AG20443 (cell line): ENCODE measurements at places on chromosomes 7 and 10.

DNA sequence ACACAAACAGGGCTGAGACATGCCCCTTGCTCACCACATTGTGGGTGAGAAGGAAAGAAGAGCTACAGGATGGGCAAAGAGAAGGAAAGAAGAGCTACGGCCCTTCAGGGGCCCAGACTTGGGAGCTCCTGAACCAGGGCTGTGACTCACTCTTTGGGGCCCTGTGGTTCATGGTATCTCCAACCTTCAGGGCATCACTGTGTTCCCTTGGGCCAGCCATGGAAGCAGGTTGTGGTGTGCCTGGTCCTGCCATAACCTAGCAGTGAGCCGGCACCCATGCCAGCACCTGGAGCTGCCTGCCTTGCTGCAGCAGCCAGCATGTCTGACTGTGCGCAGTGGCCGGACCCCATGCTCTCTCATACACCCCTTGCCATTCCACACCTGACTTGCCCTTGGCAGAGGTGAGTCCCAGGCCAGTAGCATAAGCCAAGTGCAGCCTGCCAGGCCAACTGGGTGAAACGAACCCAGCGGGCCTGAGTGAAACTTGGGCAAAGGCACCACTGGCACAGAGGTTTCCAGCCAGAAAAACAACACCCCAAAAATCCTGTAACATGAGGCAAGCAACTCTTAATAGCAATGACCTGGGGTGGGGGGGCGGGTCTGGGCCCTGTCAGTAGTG lies 89.0 kb upstream of the CACUL1 start:
- no peak for DNase-seq

DNA sequence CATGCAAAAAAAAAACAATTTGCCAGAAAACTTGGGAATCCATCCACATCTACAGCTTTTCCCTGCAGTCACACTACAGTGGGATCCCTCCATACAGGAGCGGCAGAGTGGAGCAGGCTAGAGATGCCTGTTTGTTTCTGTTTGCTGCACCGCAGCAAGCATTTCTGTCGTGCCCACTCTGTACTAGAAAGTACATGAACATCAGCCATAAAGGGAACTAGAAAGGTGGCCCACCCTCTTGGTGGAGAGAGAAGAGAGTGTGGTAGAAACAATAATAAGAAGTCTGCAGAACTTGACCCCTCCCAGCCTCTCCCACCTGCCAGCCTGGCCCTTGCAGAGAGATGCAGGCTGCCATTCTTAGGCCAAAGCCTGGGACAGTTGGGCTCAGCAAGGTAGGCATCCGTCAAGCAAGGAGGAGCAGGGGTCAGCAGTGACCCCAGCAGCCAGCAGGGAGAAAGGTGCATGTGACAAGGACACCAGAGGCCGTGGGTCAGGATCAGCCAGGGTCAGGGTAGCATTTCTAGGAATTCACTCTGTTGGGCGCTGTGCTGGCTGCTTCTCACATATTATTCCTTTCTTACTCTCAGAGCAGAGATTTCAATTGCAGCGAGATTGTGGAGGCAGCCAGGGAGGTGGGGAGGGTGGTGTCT lies 171.8 kb downstream of the EGFR start:
- no peak for DNase-seq

GRCh38 chr10:32197423-32197822 lies 141.2 kb upstream of the KIF5B start:
- DNase-seq: no peak

GRCh38 chr7:151451626-151452571 lies 12.0 kb upstream of the CRYGN start:
- DNase-seq: no peak

- DNase-seq: no peak
Measured at GRCh38 chr7:116153050-116153449, 57.3 kb upstream of the TES start.

- DNase-seq: no peak
Measured at GRCh38 chr7:127933146-127933545, 98.1 kb downstream of the LRRC4 start.

DNA sequence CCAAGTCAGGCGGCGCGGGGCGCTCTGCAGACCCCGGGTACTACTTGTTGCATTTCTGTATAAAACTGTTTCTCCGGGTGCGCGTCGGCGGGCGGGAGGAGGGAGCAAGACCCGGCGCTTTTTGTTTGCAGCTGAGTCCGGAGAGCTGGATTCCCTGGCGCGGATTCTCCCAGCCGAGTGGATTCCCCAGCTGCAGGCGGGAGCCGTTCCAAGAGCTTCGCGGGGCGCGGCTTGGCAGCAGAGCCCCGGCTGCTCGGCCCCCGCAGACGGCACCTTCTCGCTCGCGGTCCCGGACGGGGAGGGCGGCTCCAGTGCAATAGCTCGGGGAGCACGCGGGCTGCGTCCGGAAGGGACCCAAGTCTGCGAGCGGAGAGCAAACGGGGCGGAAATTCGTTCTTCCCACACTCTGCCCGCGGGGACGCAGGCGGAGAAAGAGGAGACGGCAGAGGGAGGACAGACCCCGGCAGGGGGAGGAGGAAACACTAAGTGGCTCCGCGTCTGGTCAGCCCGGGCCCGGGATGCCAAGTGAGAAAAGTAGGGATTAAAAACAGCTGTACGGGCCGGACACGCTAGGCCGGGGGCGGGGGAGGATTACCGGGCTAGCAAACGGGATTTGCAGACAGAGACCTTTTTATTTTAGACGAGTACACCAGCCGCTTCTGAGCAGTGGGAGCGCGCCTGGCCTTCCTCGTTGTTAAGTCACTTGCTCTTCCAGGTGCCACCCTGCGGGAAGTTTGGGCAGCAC lies at the start of gene TRIL:
Gene TRIL, minus strand, starts transcription at position 96 of the 745 bp plus-strand sequence. CDS start 284 bp downstream, outside the sequence.
- DNase-seq: peak; percentile 81

GRCh38 chr7:2353113-2353935 lies 1.3 kb upstream of the EIF3B start:
- no peak for DNase-seq

- no peak for DNase-seq
Measured at GRCh38 chr10:133162910-133163856, 3.2 kb downstream of the KNDC1 start.

- peak; percentile 48 for DNase-seq
Measured at GRCh38 chr7:123865517-123866117, 20.6 kb downstream of the HYAL4 start.

DNA sequence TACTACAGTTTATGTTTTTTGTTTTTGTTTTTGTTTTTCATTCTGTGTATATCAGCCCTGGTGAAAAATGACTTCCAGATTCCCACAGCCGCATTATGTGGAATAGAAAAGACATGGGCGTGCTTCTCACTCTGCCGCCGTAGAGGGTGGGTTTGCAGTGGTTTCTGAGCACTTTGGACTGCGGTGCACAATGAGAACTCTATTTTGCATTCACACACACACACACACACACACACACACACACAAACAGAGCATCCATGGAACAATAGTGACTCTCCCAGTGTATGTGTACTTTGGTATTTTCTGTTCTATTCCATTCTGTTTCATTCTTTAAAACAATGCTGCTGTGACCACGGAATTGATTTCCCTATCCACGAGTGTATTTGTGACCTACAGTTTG lies 657.3 kb upstream of the FOXK1 start:
- no peak for DNase-seq

DNA sequence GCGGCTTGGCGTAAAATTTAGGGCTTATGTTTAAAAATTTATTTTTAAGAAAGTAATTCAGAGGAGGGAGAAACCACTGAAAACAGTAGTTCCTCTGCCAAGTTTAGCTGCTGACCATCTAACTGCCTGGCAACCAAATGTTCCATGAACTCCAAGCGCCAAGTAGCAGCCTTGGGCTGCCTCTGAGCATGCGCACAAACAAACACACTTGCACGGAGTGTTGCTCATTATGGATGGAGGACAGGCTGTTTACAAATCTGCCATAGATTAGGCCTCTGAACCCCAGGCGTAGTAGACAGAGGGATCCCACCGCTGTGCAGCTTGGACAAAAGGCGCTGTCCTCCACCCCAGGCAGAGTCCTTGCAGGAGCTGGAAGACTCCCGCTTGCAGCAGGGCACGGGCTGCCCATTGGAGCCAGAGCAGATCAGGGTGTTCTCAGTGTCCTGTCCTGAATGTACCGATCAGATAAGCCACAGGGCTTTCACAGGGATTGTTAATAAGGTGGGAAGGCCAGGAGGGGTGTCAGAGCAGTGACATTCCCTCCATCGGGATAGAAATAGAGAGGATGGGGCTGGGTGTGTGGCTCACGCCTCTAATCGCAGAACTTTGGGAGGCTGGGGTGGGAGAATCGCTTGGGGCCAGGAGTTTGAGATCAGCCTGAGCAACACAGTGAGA lies 47.7 kb upstream of the LYZL1 start:
- peak; percentile 42 for DNase-seq

GRCh38 chr7:16619979-16620408 lies 25.6 kb downstream of the ANKMY2 start:
- no peak for DNase-seq

- DNase-seq: no peak
Measured at GRCh38 chr10:31025142-31025541, 6.5 kb downstream of the ZNF438 start.

- no peak for DNase-seq
Measured at GRCh38 chr7:5211730-5212482, 21.9 kb downstream of the WIPI2 start.

- no peak for DNase-seq
Measured at GRCh38 chr7:40135317-40135610, 459 bp downstream of the SUGCT start.

DNA sequence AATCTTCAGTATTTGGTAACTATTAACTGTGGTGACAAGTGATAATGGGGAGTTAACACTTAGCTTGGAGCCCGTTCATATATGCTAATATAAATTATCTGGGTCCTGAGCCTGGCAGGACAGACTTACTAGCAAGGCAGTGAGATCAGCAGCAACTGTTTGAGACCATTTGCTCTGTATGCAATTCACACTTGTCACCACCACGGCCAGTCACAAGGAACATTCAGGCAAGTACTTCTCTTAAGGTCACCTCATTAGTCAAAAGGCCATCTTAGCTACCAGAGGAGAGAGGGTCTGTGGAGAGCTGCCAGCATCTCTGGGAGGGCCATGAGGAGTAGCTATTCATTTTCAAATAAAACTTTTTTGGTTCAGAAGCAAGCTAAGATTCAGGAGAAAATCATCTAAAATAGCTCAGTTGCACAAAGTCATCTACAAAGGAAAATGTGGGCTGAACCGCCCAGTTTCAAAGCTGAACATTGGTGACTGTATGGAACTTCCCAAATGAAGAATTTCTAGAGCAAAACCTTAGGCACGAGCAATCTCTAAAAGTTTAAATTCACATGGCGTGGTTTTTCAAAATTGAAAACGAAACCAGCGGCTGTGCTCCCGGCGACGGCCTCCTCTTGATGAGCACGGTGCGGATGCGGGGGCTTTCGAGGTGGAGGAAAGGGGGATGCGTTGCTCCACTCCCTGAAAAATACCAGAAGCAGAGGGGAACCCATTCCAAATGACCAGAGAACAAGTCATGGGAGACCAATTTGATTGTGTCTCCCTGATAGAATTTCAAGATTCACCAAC lies 233.5 kb upstream of the MGMT start:
- no peak for DNase-seq

- no peak for DNase-seq
Measured at GRCh38 chr10:70119623-70120022, 13.0 kb downstream of the AIFM2 start.

GRCh38 chr7:31933481-31933880 lies 136.7 kb downstream of the PDE1C start:
- DNase-seq: no peak

- DNase-seq: peak; percentile 95
Measured at GRCh38 chr7:4631380-4632179, 50.5 kb upstream of the FOXK1 start.

GRCh38 chr7:47451851-47452205 lies 130.1 kb downstream of the TNS3 start:
- no peak for DNase-seq

DNA sequence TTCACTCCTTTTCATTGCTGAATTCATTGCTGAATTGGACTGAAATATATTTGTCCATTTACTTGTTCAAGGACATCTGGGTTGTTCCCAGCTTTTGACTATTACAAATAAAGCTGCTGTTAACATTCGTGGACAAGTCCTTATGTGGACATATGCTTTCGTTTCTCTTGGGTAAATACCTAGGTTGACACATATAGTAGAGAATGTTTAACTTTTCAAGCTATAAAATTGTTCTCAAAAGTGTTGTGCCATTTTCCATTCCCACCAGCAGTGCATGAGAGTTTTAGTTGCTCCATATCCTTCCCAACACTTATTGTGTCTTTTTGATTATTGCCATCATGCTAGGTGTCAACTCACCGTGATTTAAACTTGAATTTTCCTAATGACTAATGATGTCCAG lies 17.5 kb upstream of the CPVL start:
- DNase-seq: no peak

DNA sequence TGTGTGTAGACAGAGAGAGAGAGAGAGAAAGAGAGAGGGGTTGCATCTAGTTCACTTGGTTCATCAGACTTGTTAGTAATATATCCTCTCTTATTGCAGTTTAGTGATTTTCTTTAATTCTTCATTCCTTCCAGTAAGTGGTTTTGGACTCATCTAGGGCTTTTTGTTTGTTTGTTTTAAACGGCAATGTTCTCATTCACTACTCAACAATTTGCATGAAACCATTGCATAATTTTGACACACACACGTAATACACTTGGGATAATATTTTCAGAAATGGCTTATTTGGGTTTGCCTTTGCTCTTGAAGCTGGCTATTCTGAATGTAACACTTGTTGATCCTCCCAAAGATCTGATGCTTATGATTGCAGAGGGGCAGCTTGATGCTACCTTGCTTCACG lies 16.4 kb upstream of the ZNF32 start:
- DNase-seq: no peak

DNA sequence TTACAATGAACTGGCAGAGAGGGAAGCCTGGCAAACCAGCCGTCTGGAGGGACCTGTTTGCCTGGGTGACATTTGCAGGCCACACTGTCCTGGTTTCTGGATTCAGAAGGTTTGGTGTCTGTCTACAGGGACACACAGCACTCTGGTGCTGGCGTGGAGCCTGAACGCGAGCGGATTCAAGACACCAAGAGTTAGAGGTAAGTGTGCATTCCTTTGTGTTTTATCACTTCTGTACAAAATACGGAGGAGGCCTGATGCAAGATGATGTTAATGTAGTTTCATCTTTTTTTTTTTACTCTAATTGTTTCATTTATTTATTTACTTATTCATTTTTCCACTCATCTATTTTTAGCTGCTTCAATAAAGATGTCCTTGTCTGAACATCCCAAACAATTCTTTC lies 485.3 kb upstream of the ADARB2 start:
- DNase-seq: no peak

GRCh38 chr7:151080067-151080521 lies 515 bp downstream of the FASTK start:
- DNase-seq: peak; percentile 26

GRCh38 chr10:33398796-33399195 lies 64.3 kb upstream of the NRP1 start:
- DNase-seq: no peak

DNA sequence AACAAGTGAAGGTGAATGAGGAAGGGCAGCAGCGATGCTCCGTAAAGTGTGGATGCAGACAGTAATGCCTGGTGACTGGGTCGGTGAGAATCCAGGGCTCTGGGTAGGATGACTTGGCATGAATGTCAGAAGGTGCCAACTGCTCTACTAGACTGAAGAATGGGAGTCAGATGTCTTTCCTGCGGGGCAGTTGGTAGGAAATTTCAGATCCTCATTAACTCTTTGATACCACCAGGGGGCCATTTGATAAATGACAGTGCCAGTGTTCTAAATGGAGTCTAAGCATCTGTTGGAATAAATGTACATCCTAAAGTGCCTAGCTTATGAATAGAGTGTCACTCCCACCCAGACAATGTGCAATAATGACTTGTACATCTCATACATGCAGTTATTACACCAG lies 462.0 kb downstream of the GRM8 start:
- DNase-seq: no peak

- no peak for DNase-seq
Measured at GRCh38 chr7:154837622-154838021, 165.3 kb downstream of the PAXIP1 start.
